Epithelial cell of prostate (primary cell): ENCODE measurements at places on chromosomes 2 and 18.

- DNase-seq = no peak
Observed at GRCh38 chr18:70461323-70462077, 172.7 kb downstream of the SOCS6 start.

DNA sequence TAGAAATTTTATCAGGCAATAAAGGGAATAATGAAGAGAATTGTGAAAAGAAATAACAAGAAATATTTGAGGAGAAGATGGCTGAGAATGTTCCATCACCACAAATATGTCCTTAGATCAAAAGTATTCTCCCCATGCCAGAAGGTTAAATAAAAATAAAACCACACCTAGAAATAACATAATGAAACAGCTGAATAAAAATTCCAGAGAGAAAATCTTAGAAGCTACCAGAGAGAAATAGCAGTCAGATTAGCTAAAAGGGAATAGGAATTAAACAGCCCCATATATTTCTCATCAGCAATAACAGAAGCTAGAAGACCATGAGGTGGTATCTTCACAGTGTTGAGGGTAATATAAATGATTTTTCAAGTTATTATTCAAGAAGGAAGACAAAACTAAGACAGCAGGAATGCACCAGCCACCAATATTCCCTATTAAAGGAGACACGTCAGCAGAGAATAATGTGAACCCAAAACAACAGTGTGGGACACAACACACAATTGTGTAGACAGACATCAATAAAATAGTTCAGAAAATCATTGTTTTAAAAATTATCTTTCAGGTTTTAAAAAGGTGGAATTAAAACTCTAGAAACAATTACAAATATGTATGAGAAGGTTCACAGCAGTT lies 82.0 kb upstream of the NEDD4L start:
- DNase-seq = no peak

DNA sequence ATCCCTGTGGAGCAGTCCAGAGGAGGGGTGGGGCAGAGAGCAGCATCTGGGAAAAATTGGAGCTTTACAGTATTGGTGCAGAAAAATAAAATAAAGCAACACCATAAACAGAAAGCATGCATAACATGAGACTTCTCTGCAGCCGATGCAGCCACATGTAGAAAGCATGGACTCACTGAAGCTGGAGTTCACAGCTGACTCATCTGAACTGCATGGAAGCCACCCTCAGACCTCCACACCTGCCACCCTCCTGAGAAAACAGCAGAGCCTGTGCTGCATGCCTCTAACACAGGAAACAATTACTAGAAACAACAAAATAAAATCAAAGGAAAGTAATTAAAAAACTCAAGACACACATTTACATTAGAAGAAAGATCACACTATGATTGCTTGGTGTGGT lies 169.4 kb upstream of the ALKAL2 start:
- DNase-seq = no peak

DNA sequence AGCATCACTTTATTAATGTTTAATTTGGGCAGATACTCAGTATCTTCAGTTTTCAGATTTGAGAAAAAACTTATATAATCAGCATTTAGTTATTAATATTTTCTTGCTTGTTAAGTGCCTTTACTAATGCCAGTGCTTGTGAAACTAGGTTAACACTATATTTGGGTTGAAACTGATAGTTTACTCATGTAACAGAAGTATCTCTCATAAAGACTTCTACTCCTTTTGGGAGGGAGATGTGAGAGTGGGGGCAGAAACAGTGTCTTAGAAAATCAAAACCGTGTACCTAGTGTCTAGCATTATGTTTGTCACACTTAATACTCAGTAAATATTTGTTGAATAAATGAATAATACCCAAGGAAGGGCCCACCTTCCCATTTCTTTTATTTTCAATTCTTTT lies 129.5 kb downstream of the MSTN start:
- DNase-seq = no peak

DNA sequence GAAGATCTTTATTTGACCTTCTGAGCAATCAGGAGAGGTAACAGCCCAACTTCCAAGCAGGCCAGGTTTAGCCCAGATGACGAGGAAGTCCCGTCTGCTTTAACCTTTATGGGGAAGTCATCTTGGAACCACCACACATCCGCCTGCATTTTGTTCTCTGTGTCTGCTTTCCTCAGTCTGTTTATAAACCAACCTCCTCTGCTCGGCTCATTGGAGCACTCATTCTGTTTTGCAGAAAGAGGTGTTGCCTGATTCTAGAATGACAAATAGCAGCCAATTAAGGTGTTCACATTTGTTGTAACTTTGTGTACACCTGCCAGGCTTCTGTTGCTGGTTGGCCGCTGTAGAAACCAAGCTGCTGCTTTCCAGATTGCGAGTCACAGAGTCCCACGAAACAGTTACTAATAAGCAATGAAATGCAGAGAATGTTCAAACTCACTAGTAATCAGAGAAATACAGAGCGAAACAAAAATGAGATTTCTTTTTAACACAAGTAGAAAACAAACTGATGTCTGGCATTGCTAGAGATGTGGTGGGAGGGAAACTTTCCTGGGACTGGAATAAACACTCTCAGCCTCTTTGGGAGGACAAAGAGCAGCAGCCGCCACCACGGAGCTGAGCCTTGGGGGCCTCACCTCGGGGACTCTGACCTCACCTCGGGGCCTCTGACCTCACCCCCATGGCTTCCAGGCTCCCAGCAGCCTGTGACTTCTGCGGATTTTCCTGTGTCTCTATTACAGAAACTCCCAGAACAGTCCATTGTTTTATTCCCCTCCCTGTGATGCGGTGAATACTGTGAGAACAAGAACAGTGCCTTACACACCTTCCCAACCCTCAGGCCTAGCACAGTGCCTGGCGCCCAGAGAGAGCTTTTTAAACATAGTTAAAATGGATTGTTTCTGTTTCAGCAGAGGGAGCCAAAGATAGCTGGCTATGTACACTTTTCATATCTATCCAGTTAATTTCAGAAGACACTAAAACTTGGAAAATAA lies 64.0 kb downstream of the MBP start:
- DNase-seq = no peak

- DNase-seq = no peak
Observed at GRCh38 chr2:10977003-10977402, 65.3 kb downstream of the KCNF1 start.

DNA sequence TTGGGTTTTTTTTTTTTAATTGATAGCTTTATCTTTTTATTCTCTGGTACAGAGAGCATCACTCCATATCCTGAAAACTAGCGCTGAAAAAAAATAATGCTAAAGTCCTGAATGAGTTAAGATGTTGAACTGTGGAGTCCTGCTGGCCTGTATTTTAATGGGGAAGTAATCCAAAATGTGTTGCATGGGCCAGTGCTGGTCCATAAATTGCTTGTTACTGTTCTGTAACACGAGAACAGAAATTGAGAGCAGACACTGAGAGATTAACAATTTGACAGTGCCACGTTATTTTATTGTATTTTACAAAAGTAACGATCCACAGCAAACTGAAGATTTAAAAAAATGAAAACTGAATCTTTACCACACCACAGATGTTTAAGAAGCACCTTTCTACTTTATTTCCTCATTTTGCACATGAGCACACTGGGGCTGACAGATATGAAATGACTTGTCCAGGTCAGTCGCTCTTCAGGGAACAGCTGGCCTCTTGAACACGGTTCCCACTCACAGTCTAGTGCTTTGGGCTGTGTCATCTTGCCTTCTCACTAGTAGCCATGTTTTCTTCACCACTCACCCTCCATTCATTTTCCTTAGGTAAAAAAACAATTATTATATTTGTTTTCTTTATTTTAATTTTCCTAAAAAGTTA lies 35.3 kb downstream of the ZCCHC2 start:
- no peak for DNase-seq

DNA sequence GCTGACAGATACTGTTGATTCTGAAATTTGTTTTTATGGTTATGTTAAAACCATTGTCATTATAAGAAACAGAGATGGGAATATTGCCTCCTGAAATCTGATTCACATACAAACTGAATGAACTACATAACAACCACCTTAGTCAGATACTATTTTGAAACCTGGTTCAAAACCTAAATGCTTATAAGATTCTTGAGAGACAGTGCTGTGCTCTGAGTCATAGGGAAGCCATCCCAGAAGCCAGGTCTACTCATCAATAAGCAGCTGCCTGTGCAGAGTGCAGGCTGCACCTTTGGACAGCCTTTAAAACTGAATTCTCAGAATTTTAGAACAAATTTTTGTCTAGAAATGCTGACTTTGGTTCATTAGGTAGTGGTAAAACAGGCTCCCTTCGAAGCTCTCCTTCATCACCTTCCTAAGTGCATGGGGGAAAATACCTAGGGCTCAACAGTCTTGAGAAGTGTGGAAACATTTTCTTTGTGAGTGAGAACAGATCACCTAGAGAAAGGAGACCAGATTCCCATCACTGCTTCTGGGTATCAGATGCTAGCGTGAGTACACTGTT lies at the start of gene SERPINB7:
Gene SERPINB7, plus strand, starts transcription at position 253 of the 565 bp plus-strand sequence. CDS start 6,955 bp downstream, outside the sequence.
- DNase-seq = peak; percentile 83

- no peak for DNase-seq
Observed at GRCh38 chr18:23250893-23251656, 115.8 kb downstream of the CABLES1 start.

GRCh38 chr2:39660612-39661236 lies 5.0 kb upstream of the TMEM178A start:
- DNase-seq = no peak

DNA sequence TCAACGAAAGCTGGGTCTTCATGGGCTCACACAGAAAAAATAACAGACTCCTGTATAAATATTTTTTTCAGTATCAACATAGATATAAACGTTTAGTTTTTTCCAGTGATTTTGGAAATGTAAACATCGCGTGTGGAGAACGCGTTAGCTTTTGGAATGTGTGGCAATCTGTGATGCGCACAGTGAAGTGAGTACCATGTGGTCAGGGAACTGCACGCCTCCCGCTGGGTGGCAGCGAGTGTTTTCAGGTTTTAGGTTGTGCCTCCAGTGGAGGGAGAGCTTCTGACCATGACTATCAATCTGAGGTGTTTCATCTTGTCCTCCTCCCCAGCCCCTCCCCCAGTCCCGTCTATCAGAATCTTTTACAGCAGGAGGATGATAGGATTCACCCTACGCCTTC lies 127.8 kb downstream of the ARHGAP28 start:
- no peak for DNase-seq

DNA sequence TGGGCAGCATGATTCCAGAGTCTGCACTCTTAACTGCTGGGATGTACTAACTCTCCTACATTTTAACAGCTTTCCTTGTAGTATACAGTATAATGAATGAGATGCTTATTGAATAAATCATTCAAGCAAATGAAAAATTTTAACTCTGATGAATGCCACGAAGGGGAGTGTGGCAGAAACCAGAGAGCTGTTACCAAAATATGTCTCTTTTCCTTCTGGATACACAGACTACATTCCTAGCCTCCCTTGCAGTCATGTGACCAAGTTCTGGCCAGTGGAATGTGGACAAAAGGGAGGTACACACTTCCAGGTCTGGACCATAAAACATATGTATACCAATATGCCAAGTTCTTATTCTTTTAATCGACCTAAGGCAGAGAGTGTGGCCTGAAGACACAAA lies 1.7 kb upstream of the EML4 start:
- DNase-seq = no peak

- DNase-seq = no peak
Observed at GRCh38 chr18:25177631-25178030, 174.3 kb downstream of the ZNF521 start.

DNA sequence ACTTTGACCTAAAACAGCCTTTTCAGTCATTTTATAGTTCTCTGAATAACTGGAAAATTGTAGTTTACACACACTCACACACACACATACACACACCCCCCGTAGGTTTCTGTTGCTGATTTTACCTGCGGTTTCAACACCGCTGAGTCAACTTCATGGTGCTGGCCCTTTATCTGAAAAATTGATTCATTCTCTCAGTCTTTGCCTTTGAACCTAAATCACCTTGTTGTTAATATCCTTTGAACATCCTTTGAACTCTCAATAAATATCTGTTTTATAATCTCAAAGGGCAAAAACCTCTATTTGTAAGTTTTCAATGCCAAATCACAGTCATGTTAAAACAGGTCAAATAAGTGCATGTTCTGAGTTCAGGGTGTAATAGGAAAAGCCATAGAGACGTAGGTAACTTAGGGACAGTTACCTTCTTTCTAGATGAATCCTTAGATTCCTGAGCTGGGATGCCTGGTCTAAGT lies 109.0 kb upstream of the BZW1 start:
- no peak for DNase-seq

- no peak for DNase-seq
Observed at GRCh38 chr18:67035026-67035425, 431.1 kb upstream of the CDH19 start.

DNA sequence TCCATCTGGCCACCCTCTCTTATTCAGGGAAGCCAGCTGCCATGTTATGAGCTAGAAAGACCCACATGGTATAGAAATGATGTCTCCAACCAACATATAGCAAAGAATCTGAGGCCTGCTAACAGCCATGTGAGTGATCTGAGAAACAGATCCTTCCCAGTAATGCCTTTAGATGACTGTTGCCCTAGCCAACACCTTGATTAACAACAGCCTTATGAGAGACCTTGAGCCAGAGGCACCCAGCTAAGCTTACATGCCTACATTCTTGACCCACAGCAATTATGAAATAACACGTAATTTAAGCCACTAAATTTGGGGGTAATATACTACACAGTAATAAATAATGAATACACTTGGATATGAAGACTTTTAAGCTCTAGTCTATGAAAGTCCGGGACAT lies 13.0 kb downstream of the KANSL1L start:
- no peak for DNase-seq

- DNase-seq = no peak
Observed at GRCh38 chr2:42786561-42787345, 5.6 kb downstream of the HAAO start.

GRCh38 chr2:20350041-20350712 lies 467 bp downstream of the PUM2 start:
- no peak for DNase-seq

- no peak for DNase-seq
Observed at GRCh38 chr2:189015359-189015758, 41.2 kb downstream of the COL3A1 start.

DNA sequence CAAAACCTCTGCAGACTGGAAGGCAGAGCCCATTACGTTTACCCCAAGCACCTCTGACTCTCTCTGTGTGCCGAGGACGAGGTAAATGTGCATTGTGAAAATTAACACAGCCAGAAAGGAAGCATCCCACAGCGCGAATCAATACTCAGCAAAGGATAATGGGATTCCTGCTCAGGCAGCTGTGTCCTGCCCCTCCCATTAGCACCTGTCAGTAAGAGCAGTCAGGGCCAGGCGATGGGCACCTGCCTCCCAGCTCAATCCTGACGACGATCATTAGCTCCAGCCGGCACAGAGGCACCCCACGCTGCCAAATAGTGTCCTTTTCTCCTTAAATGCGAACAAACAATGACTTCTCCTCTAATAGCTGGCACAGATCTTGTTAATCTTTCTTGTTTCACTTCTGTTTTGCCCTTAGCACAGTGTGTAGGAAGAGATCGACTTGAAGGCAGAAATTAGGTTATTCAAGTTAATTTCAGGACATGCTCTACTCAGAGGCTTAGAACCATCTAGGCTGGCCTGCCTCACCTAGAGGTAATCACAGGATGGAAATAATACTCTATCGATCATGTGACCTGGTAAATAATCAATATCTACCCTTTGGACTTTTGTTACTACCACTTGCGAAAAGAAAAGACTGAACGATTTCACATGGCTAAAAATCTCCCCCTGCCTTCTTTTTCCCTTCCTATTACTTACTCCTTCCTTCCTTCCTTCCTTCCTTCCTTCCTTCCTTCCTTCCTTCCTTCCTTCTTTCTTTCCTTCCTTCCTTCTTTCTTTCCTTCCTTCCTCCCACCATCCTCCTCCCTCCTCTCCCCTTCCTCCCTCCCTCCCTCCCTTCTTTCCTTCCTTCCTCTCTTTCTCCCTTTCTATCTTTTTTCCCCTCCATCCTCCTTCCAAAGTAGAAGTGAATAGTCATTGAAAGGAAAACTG lies 487.9 kb upstream of the ID2 start:
- no peak for DNase-seq
